ENCODE measurements at places on chromosomes 3 and 15.

- peak; percentile 56 for DNase-seq
Measured at GRCh38 chr3:167406876-167407492, 26.9 kb upstream of the ZBBX start.

- no peak for DNase-seq
Measured at GRCh38 chr3:76958274-76958673, 81.6 kb upstream of the ROBO2 start.

GRCh38 chr15:75947092-75947491 lies 43.4 kb downstream of the FBXO22 start:
- DNase-seq = no peak

GRCh38 chr15:90664650-90665287 lies 52.4 kb upstream of the BLM start:
- DNase-seq = no peak

- peak; percentile 19 for DNase-seq
Measured at GRCh38 chr15:35674873-35675781, 129.2 kb upstream of the DPH6 start.

DNA sequence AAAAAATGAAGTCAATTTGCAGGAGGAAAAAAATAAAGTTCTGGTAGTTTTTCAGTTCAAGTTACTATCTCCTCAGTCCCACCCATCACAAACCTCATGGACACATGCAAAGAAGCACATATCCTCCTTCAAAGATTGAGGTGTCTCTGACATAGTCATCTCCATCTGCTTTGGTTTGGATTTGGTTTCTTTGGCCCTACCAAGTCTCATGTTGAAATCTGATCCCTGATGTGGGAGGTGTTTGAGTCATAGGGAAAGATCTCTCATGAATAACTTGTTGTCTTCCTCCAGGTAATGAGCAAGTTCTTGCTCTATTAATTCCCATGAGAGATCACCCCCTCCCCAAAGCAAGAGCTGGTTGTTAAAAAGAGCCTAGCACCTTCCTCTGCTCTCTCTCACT lies 446.8 kb downstream of the IGSF11 start:
- no peak for DNase-seq

GRCh38 chr3:58188173-58188564 lies 22.6 kb downstream of the DNASE1L3 start:
- no peak for DNase-seq

- no peak for DNase-seq
Measured at GRCh38 chr3:18593231-18593630, 168.1 kb upstream of the SATB1 start.

DNA sequence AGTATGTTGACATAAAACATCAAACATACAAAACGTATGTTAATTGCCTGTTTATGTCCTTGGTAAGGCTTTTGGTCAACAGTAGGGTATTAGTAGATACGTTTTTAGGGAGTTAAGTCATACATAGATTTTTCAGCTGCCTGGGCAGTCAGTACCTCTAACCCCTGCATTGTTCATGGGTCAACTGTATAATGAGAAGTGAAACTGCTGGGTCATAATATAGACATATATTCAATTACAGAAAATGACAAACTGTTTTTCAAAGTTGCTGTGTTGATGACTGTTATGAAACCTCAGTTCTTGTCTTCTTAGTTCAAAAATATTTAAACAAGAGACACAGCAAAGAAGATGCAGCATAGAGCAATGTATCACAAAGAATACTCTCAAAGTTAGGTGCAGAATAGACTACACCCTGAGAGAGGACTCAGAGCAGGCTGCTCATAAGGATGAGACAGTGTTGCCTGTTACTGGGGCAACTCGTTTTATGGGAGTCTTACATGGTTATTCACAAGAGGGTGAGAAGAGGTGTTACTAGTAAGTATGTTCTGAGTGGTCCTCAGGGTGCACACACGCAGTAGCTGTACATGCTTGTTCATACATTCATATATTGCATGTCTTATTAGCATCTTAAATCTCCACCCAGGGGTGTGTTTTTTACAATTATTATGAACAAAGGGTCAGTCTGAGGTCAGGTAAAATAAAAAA lies 53.1 kb upstream of the ADAMTS17 start:
- peak; percentile 79 for DNase-seq

DNA sequence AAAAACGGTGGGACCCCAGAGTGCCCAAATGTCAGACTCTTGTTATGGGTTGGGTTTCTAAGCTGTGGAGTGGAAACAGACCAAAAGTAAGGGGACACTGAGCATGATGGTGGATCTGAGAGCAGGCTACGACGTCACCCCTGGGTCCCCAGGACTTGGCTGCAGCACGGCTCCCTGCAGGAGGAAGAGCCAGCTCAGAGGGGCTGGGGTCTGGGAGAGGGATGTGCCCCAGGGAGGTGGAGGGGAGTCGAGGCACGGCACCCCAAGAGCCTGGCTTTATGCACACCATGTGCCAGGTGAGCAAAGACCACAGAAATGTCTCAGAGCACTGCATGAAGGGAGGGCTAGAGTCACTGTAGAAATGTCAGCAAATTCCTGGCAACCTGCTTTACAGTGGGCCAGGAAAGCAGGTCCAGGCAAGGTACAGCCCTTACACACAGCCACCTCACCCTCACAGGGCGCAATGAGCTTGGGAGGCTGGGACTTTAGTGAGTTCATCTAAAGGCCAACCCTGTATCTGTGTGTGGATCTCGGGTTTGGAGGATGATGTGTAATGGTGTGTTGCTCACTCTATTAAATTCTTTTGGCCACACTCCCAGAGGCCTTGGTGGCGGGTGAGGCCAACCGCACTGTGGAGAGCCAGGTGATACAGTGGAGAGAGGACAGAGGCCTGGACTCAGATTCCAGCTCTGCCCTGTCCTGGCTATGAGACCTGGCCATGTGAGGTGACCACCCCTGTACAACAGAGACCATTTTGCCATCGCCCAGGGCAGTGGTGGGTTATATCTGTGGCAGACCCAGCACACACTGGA lies 14.1 kb downstream of the CTSH start:
- DNase-seq = peak; percentile 25

DNA sequence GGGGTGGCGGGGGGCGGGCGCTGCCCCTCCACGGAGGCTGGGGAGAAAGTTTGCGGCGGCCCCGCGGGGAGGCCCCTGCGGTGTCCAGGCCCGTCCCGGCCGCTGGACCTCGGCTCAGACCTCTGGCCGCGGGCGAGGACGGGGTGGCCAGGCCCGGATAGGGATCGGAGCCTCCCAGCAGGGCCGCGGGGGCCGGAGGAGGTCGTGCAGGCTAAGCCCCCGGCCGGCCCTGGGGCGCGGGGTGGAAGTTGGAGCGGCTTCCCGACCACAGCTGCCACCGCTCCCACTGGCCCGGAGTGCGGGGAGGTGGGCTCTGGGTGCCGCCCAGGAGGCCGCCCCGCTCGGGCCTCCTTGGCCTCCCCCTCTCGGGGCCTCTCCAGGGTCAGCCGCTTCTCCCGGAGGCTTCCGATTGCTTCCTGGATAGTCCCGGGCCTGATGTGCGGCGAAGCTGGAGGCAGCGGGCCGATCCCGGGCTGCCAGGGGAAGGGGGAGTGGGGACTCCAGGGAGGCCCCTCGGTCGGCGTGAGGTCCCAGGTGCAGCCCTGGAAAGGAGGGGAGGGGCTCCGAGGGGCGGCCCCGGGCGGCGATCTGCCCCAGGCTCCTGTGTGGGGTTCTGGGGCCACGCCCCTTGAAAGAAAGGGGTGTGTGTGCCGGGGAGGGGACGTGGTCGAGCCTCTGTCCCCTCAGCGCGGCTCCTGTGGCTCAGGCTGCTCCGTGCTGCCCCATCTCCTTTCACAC lies 907 bp downstream of the PLXNA1 start:
- DNase-seq = no peak

DNA sequence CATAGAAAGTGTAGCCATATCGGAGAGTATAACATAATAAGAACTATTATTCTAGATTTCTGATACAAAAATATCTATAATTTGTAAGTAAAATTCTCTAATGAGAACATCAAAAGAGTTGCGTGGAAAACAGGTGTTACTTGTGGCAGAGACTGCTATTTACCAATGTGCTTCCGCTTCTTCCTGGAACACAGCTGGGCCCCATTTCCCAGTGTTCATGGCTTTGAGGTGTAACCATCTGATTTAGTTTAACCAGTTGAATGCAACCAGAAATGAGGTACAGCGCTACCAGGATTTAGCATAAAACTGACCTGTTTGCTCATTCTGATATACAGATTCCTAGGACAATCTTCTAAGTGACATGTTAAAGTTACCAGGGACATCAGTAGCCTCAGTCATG lies 1055.2 kb downstream of the IGSF11 start:
- DNase-seq = no peak

- DNase-seq = no peak
Measured at GRCh38 chr15:51053571-51053970, 41.1 kb downstream of the TNFAIP8L3 start.

DNA sequence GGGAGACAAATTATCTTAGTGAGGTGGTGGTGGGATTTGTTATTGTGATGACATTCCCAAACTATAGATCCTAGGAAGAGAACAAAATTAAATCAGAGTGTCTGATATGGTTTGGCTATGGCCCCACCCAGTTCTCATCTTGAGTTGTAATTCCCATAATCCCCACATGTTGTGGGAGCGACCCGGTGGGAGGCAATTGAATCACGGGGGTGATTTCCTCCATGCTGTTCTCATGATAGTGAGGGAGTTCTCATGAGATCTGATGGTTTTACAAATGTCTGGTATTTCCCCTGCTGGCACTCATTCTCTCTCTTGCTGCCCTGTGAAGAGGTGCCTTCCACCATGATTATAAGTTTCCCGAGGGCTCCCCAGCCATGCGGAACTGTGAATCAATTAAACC lies 62.0 kb downstream of the RPL22L1 start:
- DNase-seq = no peak

GRCh38 chr15:41350057-41350717 lies 17.5 kb downstream of the NUSAP1 start:
- no peak for DNase-seq

GRCh38 chr15:83380682-83381081 lies 66.5 kb upstream of the SH3GL3 start:
- peak; percentile 66 for DNase-seq

GRCh38 chr15:64044300-64045100 lies 1.8 kb downstream of the DAPK2 start:
- DNase-seq = peak; percentile 76

- no peak for DNase-seq
Measured at GRCh38 chr3:63202529-63202928, 75.6 kb upstream of the SYNPR start.

- DNase-seq = peak; percentile 8
Measured at GRCh38 chr15:32042269-32042972, 12.1 kb downstream of the CHRNA7 start.

DNA sequence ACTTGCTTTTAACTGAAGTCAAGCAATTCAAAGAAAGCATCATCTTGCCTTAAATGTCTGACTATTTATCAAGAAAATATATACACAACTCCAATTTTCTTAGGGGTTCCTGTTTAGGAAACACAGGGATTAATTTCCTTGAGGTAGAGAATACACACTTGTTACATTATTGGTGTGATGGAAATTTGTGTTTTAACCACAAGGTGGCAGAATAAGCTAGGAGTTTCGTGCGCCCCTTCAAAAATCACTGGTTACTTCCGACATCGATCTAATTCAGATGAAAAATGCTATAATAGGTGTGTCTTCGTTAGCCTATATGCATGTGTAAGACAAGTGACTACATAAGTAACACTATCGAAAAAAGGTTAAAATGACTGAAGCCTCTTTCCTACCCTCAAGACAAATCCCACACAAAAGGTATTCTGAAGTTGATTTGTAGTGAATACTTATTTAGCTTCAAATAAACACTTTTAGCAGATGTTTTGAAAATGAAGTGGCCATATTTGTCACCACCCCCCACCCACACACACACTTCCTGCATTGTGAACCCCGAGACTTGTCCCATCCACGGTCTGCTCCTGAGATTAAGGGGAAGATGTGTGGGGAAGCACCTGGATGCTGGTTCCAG lies 246.5 kb downstream of the ROBO1 start:
- peak; percentile 24 for DNase-seq

GRCh38 chr3:160738048-160738447 lies 18.0 kb upstream of the PPM1L start:
- DNase-seq = peak; percentile 17

DNA sequence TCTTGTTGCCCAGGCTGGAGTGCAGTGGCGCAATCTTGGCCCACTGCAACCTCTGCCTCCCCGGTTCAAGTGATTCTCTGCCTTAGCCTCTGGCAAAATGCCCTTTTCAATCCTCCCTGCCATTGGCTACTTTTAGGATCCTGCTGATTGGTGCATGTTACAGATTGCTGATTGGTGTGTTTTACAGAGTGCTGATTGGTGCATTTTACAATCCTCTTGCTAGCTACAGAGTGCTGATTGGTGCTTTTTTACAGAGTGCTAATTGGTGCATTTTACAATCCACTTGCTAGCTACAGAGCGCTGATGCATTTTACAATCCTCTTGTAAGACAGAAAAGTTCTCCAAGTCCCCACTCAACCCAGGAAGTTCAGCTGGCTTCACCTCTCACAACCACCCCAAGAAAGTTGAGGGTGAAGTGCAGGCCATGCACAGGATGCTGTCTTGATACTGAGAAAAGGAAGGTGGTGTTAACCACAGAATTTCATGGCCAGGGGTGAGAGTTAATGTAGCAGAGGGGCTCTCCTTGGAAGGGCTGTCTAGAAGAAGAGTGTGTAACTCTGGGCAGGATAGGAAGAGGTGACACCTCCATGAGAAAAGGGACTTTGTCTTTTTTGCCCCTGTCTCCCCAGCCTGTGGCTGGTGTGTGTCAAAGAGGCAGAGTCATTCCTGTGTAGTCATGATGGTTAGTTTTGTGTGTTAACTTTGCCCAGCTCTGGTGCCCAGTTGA lies 145.9 kb downstream of the APBA2 start:
- DNase-seq = no peak

- DNase-seq = peak; percentile 81
Measured at GRCh38 chr3:62134061-62134496, 239.3 kb downstream of the FEZF2 start.

DNA sequence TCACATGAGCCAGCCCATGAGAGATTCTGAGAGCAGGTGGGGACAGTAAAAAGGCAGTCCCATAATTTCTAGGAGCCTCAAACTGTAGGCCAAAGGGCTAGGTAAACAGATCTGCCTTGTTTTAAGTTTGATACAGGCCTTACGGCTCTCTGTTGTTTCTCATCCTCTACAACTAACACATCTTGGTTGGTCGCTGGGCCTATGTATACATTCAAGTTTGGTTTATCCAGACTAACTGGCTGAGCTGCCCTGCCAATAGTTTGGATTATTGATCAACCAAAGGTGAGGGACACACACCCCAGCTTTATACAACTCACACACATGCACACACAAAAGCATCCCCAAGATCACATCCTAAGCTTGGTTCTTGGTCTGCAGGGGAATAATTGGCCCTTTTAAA lies 3.0 kb downstream of the SIAH2 start:
- no peak for DNase-seq

GRCh38 chr15:59699810-59700431 lies 10.8 kb upstream of the BNIP2 start:
- no peak for DNase-seq

GRCh38 chr15:100245855-100246254 lies 95.9 kb downstream of the ADAMTS17 start:
- DNase-seq = no peak

All from MV-4-11 (cell line).